ENCODE measurements at places on chromosomes 13 and 19. TPM values are rescaled to one million over a fixed set of nuclear protein-coding genes. Genes with fewer than 3 reads are reported as not detected.

DNA sequence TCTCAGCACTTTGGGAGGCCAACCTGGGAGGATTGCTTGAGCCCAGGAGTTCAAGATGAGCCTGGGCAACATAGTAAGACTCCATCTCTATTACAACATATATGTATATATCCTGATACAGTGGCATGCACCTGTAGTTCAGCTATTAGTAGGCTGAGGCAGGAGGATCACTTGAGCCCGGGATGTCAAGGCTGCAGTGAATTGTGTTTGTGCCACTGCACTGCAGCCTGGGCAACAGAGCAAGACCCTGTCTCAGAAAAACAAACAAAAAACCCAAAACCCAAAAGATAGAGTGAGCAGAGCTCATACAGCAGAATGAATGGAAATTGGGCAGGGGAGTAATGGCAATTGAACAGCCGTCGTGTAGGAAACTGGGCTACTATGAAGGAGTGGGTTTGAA is 17.3 kb upstream of the SHKBP1 start:
- DNase-seq: no peak
- H3K36me3 ChIP-seq: no peaks in the 10 kb centered on the region
- H3K27ac ChIP-seq: no peak overlapping the region
- H3K4me1 ChIP-seq: no peaks in the 10 kb centered on the region
- no peak overlapping the region for H3K4me3 ChIP-seq

- H3K4me1 ChIP-seq: peaks cover 23% of the 10 kb centered on the region
- no peak for DNase-seq
- no peak overlapping the region for H3K27ac ChIP-seq
- no peaks in the 10 kb centered on the region for H3K36me3 ChIP-seq
- H3K4me3 ChIP-seq: no peak overlapping the region
- peaks cover 3% of the 10 kb centered on the region for H3K27me3 ChIP-seq
These were observed 179.0 kb downstream of the LACC1 start for GRCh38 chr13:44058624-44059215.

DNA sequence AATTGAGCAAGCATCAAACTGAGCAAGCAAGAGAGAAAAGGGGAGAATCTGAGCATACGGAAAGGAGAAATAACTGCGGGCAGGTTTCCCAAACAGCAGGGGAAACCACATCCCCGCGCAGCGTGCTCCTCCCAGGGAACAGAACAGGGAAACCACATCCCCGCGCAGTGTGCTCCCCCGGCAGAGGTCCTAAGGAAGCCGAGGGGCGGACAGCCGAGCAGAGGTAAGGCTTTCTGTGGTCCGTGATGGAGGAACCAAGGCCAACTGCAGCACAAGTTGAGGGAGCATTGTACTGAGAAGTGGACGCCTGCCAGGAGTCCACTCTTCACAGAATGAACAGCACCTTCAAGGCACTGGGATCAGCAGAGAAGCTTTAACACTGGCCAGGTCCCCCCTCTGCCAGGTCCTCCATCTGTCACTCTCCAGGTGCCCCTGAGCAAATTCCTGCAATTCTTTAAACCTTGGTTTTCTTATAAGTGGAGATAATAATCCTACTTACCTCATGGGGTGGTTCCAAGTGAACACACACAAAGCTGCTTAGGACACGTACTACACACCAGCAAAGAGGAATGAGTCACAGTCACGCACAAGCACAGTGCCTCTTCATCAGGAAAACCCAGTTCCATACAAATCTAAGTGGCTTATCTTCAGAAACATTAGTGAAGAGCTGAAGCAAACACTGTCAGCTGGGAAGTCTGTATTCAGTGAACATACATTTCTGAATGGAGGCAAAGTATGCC is 23.0 kb upstream of the LAMP1 start:
- H3K27me3 ChIP-seq: no peaks in the 10 kb centered on the region
- no peak for DNase-seq
- peaks cover 4% of the 10 kb centered on the region for H3K36me3 ChIP-seq
- peak overlapping the region; percentile 17 for H3K4me3 ChIP-seq

The RLN3 gene
- total RNA-seq: not detected

GRCh38 chr13:92670096-92670495 is 556.5 kb upstream of the GPC6 start:
- H3K36me3 ChIP-seq: no peaks in the 10 kb centered on the region
- H3K27me3 ChIP-seq: no peaks in the 10 kb centered on the region
- no peak overlapping the region for H3K4me3 ChIP-seq
- no peak for DNase-seq
- H3K27ac ChIP-seq: no peak overlapping the region

- no peak overlapping the region for H3K27ac ChIP-seq
- no peaks in the 10 kb centered on the region for H3K4me1 ChIP-seq
- H3K36me3 ChIP-seq: no peaks in the 10 kb centered on the region
- H3K4me3 ChIP-seq: no peak overlapping the region
- no peaks in the 10 kb centered on the region for H3K27me3 ChIP-seq
These were observed 5.3 kb downstream of the POLR2E start for GRCh38 chr19:1089891-1090290.

- H3K27ac ChIP-seq: no peak overlapping the region
- H3K4me3 ChIP-seq: peak overlapping the region; percentile 82
- no peaks in the 10 kb centered on the region for H3K36me3 ChIP-seq
- DNase-seq: no peak
- peaks cover 45% of the 10 kb centered on the region for H3K4me1 ChIP-seq
- peaks cover 51% of the 10 kb centered on the region for H3K27me3 ChIP-seq
These were observed 2.0 kb downstream of the COL4A1 start for GRCh38 chr13:110305001-110305400.

DNA sequence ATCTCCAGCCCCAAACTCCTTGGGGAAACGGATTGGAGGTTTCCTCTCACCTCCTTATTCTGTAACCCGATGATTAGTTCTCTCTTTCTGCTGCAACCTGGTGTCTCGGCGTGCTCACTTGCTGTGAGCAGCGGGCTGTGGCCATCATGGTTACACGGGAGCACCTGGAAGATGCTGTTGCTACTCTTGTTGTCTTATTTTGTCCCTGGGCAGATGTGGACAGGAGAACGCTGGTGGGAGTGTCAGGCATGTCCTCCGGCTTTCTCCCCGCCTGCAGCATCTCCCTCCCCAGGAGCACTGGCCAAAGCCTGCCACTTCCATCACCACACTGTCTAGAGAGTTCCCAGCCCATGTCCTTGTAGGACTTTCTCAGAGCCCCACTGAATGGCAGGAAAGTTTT is 211.8 kb upstream of the ZNF536 start:
- H3K36me3 ChIP-seq: no peaks in the 10 kb centered on the region
- H3K27ac ChIP-seq: peak overlapping the region; percentile 27
- DNase-seq: no peak
- H3K27me3 ChIP-seq: peaks cover 27% of the 10 kb centered on the region
- no peak overlapping the region for H3K4me3 ChIP-seq

The ASF1B gene
- total RNA-seq: 14.8 TPM

DNA sequence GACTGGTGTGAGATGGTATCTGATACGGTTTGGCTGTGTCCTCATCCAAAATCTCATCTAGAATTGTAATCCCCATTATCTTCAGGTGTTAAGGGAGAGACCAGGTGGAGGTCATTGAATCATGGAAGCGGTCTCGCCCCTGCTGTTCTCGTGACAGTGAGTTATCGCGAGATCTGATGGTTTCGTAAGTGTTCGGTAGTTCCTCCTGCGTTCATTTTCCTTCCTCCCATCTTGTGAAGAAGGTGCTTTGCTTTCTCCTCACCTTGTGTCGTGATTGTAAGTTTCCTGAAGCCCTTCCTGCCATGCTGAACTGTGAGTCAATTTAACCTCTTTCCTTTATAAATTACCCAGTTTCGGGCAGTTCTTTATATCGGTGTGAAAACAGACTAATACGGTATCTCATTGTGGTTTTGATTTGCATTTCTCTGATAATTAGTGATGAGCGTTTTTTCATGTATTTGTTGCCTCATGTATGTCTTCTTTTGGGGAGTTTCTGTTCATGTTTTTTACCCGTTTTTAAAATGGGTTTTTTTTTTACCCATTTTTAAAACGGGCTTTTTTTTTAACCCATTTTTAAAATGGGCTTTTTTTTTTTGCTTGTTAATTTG is 102.8 kb upstream of the SLC10A2 start:
- H3K27ac ChIP-seq: no peak overlapping the region
- H3K36me3 ChIP-seq: no peaks in the 10 kb centered on the region
- no peak overlapping the region for H3K4me3 ChIP-seq
- DNase-seq: no peak
- H3K4me1 ChIP-seq: peaks cover 7% of the 10 kb centered on the region

The ANKRD24 gene
- 0.48 TPM for total RNA-seq

DNA sequence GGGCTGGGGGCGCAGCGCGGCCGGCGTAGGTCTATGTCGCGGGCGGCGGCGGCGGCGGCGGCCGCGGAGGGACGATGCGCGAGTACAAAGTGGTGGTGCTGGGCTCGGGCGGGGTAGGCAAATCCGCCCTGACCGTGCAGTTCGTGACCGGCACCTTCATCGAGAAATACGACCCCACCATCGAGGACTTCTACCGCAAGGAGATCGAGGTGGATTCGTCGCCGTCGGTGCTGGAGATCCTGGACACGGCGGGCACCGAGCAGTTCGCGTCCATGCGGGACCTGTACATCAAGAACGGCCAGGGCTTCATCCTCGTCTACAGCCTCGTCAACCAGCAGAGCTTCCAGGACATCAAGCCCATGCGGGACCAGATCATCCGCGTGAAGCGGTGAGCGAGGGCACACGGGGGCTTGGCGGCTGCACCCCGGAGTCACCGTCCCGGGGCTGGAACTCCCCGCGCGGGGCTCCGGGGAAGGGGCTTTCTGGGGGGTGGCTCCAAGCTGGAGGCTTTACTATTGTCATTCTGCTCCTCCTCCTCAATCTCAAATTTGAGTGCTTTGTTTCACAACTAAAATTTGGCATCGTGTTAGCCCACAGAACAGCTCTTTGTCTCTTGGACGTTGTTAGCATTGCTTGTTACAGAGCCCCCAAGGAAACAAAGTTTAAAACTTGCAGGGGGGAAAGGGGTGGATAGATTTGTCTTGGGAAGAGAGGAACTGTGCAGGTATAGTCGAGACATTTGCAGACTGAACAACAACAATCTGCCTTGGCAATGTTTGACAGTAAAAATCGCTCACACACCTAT is 630 bp downstream of the RAP2A start:
- H3K4me1 ChIP-seq: peaks cover 21% of the 10 kb centered on the region
- peaks cover 5% of the 10 kb centered on the region for H3K36me3 ChIP-seq
- peak; percentile 72 for DNase-seq
- H3K27ac ChIP-seq: peak overlapping the region; percentile 94

- peaks cover 22% of the 10 kb centered on the region for H3K27me3 ChIP-seq
- no peaks in the 10 kb centered on the region for H3K4me1 ChIP-seq
- no peak overlapping the region for H3K27ac ChIP-seq
- DNase-seq: no peak
- no peaks in the 10 kb centered on the region for H3K36me3 ChIP-seq
These were observed 33.9 kb upstream of the CEACAM21 start for GRCh38 chr19:41541990-41542584.

The NRTN gene
- total RNA-seq: 5.4 TPM

The ATP4B gene
- total RNA-seq: 26.7 TPM

All from type B pancreatic cell (in vitro differentiated cells).